GM19239 (cell line): ENCODE measurements at places on chromosomes 16 and 17.

DNA sequence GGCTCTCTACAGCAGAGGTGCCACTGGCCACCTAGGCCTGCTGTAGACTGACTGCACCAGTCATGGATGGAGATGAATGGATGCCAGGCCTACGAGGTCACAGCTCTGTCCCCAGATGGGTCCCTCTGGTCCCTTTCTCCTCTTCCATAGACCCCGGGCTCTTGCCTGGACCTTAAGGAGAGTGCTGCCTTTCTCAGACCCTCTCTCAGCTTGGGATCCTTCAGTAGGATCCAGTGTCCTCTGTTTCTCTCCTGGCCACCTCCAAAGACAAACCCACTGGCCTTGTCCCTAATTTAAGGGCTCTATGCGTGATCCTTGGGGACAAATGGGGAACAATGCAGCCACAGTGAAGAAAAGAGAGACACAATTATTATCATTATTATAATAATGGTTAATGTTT lies 189.3 kb upstream of the C16orf82 start:
- DNase-seq, result no peak

DNA sequence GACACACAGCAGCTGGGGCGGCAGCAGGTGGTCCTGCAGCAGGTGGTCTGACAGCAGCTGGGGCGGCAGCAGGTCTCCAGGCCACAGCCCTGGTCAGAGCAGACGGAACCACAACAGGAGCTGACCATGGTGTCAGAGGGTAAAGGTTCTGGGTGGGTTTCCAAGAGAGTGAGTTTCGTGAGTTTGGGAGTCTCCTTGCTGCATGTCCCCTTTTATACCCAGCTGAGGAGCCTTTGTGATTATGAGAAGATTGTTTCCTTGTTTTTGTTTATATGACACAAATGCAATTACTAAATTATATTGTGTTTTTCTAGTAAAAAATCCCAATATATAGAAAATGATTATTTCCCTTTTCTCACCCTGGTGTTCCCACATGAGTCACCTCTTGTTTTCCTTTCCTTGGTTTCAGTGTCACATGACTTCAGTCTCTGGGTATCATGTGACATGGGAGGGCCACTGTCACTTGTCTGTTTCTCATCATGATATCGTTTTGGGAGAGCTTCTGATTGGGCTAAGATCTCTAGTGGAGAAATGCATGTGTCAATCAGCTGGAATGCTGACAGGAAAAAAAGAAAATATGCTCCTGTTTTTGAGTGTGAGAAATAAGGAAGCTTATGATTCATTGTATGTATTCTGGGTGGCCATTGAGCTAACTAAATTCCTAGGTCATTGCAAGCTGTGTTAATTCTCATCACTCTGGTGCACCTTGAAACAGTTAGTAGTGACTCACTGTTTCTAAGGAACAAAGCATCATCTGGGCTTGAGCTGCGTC lies at the start of gene KRTAP4-6:
KRTAP4-6 (minus strand) TSS at position 185 of the 772 bp plus-strand sequence; CDS start at position 128, 57 bp downstream.
- DNase-seq, result no peak

- DNase-seq, result no peak
Measured at GRCh38 chr16:17289674-17290635, 180.8 kb downstream of the XYLT1 start.

- no peak for DNase-seq
Measured at GRCh38 chr17:76789235-76789788, 51.4 kb downstream of the MFSD11 start.

- DNase-seq, result no peak
Measured at GRCh38 chr16:51630076-51630475, 479.0 kb upstream of the SALL1 start.

DNA sequence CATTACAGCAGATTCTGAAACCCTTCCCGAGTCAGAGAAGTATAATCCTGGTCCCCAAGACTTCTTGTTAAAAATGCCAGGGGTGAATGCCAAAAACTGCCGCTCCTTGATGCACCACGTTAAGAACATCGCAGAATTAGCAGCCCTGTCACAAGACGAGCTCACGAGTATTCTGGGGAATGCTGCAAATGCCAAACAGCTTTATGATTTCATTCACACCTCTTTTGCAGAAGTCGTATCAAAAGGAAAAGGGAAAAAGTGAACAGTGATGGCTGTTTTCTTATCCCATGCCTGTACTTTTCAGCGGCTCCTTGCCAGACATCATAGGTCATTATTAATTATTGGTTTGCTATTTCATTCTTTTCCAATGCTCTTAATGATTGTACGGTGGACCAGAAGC lies 28.1 kb downstream of the ERCC4 start:
- no peak for DNase-seq

DNA sequence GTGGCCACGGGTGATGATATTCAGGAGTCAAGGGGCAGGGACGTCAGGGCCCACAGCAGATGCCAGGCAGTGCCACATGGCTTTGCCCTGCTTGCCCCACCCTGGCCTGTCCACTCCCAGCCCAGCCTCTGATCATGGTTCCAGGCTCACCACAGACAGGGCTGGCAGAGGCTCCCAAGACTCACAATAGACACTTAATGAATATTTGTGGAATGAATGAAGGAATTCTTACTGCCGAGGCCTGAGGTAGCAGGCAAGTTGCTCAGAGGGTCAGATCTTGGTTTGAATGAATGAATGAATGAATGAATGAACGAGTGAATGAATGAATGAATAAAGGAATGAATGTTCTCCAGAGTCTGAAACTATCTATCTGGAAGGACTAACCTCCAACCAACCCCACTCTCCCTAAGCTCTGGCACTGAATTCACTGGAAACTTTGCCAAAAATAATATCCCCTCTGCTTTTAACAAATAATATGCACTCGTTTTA lies 60.9 kb downstream of the RAI1 start:
- DNase-seq, result no peak

GRCh38 chr16:75019007-75019406 lies 20.2 kb downstream of the ZNRF1 start:
- DNase-seq, result no peak

DNA sequence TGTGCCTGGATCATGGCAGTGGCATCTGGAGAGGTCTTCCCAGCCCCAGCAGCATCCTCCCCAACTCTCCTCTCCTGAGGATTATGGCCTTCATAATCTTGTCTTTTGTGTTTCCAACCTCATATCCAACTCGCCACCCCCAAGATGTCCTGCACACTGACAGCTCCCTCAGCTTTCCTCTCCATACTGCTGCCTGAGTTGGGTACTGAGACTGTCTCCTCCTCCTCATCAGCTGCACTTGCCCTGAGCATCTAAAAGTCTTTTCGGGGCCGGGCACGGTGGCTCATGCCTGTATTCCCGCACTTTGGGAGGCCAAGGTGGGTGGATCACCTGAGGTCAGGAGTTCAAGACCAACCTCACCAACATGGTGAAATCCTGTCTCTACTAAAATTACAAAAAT lies 2.0 kb downstream of the CD300LB start:
- no peak for DNase-seq

DNA sequence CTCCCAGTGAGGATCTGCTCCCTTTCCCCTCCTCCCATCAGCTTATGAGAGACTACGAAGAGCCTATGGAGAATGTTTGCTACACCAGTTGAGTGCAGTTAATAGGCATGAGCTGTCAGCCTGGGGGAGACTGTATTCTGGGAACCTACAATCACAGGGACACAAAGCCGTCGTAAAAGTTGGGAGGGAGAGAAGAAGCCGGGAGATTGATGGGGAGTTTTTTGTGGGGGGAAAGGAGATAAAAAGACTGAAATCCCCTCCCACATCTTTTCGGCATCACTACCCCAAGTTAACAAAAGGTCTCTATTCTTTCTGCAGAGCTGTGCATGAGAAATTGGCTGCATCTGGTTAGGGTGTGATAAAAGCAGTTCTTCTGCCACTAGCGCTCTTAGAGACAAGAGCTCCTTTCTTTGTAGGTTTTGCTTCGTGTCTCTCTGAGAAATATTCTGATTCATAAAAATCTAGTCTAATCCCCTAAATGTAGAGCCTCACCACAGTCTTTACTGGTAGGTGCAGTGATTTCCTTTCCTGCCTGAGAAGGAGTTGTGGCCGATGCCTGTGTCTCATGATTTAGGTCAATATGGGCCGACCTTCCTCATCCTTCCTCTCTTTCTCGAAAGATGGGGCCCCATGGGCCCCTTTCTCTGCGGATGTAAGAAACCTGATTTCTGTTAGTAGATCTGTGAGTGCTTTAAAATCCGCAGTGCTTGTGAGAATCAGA lies 77.4 kb downstream of the BPTF start:
- no peak for DNase-seq

- DNase-seq, result no peak
Measured at GRCh38 chr16:19231881-19232280, 53.6 kb upstream of the CLEC19A start.

GRCh38 chr17:4998027-4998731 lies 429 bp downstream of the KIF1C start:
- peak; percentile 44 for DNase-seq

DNA sequence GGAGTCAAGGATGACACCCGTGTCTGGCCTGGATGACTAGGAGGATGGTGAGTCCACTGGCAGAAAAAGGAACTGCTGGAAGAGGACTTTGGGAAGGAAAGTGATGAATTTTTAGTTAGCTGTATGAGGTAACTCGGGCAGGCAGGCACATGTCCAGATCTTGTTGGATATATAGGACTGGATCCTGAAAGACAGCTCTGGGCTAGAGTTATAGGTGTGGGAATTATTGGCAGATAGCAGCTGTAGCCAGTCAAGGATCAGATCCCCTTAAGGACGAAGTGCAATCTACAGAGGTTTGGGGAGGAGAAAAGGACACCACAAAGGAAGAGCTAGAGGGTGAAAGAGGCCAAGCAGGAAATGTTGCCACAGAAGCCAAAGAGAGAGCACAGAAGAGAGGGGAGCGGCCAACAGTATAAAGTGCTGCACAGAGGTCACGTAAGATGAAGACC lies 10.1 kb downstream of the CYB5D1 start:
- DNase-seq, result no peak

- no peak for DNase-seq
Measured at GRCh38 chr17:8345052-8345690, 5.5 kb downstream of the ODF4 start.

- DNase-seq, result no peak
Measured at GRCh38 chr17:15654886-15655561, 29.1 kb downstream of the TRIM16 start.

DNA sequence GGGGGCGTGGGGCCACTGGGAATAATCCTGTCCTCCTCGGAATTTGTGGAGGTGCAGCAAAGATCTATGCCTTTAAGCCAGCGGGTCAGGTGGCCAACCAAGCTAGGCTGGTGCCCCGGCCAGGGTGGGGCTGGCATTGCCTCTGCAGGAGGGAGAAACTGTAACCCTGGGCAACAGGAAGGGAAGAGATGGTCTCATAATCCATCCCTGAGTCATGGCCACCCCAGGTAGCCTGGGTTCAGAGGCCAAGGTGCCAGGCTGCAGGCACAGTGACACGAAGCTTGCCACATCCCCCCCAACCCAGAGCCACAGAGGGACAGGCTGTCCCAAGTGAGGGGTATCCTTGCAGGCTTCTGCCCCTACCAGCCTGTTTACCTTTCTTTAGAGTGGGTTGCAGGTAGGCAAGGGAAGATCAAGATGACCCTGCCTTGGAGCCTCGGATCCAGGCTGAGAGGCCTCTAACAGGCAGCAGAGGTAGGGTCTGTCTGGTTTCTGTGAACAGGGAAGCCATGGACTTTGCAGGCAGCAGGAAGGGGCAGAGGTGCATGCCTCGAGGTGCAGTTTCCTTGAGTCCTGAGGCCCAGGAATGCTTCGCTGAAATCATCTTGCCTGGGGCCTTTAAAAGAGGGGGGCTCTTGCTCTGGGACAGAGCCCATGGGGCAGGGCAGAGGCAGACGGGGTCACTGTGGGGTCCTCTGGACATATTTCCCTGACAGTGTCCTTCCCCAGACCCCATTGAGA lies 4.0 kb downstream of the LASP1 start:
- DNase-seq, result no peak

DNA sequence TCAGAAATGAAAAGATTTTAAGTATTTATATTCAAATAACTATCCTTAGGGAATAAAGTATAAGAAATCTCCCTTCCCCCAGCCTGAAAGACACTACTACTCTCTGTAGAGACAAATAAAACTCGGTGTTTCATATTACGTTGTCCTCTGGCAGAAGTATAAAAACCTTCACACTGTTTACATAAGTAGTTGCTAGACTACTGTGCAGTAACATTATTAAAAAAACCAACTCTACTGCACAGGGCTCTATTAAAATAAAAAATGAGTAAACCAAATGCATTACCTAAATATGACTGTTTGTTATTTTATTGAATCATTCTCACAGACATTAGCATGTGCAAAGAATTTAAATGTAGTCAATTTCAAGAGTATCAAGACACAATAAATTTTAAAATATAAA lies 67.4 kb downstream of the MED13 start:
- no peak for DNase-seq

GRCh38 chr16:68478526-68479250 lies 30.4 kb upstream of the SMPD3 start:
- DNase-seq, result no peak

GRCh38 chr17:2780256-2780655 lies 16.0 kb upstream of the RAP1GAP2 start:
- DNase-seq, result no peak

DNA sequence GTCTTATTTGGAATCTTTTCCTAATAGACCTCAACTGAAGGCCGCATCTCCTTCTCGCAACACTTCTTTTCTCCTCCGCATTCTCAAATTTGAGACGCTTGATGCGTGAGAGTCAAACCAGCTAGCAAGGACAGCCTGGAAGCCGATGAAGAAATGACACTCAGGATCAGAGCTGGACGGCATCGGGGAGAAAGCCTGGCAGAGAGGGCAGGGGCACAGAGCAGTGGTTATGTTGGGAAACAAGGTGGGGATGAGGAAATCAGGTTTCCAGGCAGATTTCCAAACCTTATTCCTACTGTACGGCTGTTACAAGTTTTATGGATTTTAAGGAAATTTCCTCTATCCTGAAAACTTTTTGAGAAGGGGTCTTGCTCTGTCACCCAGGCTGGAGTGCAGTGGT lies 164.6 kb upstream of the RPH3AL start:
- no peak for DNase-seq

GRCh38 chr16:2211923-2212347 lies 1.3 kb upstream of the BRICD5 start:
- no peak for DNase-seq

GRCh38 chr17:79361873-79362771 lies 248.7 kb downstream of the RBFOX3 start:
- no peak for DNase-seq

DNA sequence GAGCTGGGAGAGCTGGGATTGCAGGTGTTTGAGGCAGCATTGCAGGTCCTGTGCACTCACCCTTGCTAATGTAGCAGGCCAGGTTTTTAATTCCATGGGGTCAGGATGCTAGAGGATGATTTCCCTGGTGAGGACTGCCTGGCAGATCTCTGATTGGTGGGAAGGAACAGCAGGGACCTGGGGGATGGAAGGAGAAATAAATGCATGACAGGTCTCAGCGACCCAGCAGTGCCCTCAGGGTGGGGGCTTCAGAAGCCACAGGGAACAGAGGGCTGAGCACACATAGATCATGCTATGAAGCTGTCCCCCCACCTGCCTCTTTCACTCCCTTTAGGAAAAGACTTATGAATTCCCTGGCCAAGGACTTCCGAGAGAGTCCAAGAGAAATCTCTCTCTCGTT lies 255.5 kb upstream of the N4BP1 start:
- no peak for DNase-seq

- no peak for DNase-seq
Measured at GRCh38 chr17:8138374-8138671, 13.9 kb downstream of the PER1 start.
